ENCODE measurements at places on chromosomes 7 and 10. TPM values are rescaled to one million over a fixed set of nuclear protein-coding genes. Genes with fewer than 3 reads are reported as not detected.

DNA sequence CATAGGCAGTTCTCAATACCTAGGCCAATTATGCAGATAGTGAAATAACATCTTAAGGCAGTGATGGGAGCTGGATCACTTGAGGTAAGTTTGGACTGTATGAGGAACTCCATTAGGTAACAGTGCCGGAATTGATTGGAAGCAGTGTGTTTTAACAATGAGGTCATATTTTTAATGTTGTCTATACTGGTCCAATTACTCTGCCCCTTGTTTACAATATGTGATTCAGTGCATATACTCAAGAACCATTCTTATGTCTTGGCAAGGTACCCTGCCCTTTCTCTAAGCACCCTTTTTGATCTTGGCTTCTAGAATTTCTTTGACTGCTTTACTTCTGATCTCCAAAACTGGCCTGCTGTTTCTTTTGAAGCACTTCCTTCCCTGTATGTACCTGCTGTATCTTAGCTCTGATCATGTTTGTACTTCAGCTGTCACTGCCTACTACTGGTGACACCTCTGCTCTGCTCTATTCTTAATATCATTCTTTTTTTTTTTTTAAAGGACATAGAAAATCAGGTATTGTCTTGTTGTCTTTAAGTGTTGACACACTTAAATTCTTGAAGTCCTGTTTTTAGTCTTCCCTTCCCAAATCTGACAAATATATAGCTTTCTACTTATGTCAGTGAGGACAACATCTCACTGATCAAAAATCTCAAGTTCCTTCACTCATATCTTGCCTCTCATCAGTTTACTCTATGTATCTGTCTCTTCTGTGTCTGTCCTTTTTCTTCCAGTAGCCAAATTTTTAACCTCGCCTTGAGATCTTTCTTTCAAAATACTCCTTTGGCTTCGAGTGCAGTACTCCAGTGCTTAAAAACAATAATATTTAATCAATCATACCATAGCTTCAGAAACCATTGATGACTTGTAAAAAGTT, 46.4 kb upstream of the RPA3 start:
- no peak for DNase-seq

DNA sequence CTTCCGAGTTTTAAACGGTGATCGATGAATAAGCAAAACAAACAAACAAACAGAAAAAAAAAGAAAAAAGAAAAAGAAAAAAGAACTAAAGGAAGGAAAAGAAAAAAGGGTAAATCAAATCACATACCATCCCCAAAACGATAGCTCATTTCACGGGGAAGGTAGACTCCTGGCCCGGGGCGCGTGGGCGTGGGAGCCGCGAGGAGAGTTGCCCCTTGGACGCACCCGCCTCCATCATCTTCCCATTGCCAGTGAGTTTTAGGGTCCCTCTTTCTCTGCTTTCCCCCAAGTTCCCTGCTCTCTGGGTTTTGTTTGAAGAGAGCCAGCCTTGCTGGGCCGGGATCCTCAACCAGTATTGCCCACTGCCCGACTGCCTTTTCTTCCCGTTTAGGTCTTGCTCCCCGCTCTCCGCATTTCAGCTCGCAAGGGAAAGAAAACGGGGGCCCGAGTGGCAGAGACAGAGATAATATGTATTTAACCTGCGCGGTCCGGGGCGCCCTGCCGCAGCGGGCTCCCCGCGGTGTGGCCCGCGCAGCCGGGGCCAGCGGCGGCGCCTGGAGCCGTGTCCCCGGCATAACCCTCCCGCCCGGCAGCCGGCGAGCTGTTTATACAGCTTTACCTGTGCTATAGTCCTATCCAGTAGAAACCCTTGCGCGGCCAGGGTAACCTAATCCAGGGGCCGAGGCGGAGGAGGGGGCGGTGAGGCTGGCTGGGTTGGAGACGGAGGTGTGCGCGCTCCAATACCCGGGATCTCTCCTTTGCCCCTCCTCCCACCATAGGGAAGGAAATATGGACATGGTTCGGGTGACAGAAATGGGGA, 5.2 kb upstream of the GATA3 start:
- no peak for DNase-seq

GRCh38 chr7:17523813-17524739, 225.6 kb downstream of the AHR start:
- peak; percentile 96 for DNase-seq

DNA sequence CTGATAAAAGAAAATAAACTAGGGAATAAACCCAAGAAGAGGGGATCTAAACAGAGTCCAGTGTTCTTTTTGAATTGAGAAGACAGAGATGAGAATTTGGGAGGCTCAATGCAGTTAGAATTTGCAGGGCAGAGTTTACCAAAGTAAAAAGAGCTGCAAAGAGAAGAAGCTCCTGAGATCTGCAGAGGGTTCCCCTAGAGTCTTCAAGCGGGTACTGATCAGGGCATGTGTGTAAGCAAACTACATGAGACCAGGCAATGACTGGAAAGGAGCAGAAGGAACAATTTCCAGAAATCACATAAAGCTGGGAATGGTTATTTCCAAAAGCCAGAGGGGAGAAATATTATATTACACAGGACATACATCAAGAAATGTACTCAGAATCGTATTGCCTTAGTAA, 58.1 kb upstream of the TES start:
- DNase-seq = no peak

DNA sequence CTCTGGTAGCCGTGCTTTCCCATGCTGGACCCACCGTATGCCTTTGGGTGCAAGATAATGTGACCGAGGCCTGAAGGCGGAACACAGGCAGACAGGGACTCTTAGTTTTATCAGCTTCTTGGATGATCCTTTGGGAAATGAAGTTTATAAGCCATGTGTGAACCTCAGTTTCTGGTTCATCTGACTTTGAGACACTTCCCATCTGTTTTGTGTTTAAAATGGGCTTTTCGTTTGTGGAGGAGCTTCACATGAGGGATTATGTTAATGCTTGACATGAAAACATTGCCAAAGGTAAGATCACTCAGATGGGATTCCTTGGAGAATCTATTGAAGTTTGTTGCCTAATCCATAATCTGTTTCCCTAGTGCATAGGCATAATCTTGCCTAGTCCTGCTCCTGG, 249.8 kb upstream of the LYZL1 start:
- no peak for DNase-seq

Gene GPR15LG
- not detected for total RNA-seq
